ENCODE measurements at places on chromosomes 16 and 17.

DNA sequence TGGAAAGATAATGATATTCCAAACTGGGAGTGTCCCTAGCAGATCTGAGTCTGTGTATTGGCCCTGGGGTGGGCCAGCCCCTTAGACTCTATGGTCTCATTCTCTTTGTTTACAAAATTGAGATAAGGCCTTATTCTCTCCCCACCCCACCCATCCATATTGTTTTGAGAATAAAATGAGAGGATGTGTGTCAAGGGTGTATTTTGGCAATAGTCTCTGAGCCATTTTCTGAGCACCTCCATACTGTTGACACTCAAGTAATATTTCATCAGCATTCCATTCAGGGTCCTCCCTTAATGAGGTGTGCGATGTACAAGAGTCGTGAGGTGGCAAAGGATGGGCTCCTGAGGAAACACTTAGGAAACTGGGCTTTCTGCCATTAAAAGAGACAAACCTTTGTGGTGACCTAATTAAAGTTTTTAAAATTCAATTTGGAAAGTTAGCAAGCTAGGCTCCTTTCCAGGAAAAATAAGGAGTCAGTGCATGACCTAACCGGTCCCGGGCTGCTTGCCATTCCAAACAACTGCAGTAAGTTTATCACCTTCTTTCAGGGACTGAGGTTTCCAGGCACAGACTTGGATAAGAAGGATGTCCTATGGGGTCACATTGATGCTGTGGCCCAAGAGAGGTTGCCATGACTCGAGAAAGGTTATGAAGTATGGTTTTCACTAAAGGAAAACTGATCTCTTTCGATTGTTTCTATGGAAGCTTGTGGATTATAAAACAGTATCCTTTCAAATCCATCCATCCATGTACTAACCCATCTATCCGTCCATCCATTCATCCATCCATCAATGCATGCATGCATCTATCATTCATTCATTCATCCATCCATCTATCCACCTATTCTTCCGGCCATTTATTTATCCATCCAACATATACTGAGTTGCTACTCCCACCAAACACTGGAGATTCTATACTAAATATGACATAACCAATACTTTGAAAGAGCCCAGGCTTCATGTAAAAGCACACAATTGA, 443.3 kb downstream of the UTP18 start:
- no peak for DNase-seq

GRCh38 chr17:76417499-76418143, 33.2 kb downstream of the SPHK1 start:
- DNase-seq = no peak

GRCh38 chr17:12136243-12136642, 115.6 kb downstream of the MAP2K4 start:
- DNase-seq = no peak

GRCh38 chr17:79624718-79625478, 14.0 kb upstream of the RBFOX3 start:
- no peak for DNase-seq

- no peak for DNase-seq
Observed at GRCh38 chr16:65038100-65038499, 83.8 kb downstream of the CDH11 start.

- no peak for DNase-seq
Observed at GRCh38 chr17:44863061-44863918, 15.6 kb downstream of the HIGD1B start.

- DNase-seq = no peak
Observed at GRCh38 chr16:64977206-64977920, 144.5 kb downstream of the CDH11 start.

GRCh38 chr17:81050645-81051625, 16.0 kb downstream of the BAIAP2 start:
- no peak for DNase-seq
